CD4-positive, alpha-beta T cell treated with Interleukin-1 beta for 1 hour (primary cell): ENCODE measurements at places on chromosomes 3 and 15.

- no peak for DNase-seq
These were observed 38.9 kb upstream of the CLRN1 start for GRCh38 chr3:151011427-151011826.

- DNase-seq = no peak
These were observed 583.6 kb upstream of the ROBO2 start for GRCh38 chr3:76456322-76456721.

DNA sequence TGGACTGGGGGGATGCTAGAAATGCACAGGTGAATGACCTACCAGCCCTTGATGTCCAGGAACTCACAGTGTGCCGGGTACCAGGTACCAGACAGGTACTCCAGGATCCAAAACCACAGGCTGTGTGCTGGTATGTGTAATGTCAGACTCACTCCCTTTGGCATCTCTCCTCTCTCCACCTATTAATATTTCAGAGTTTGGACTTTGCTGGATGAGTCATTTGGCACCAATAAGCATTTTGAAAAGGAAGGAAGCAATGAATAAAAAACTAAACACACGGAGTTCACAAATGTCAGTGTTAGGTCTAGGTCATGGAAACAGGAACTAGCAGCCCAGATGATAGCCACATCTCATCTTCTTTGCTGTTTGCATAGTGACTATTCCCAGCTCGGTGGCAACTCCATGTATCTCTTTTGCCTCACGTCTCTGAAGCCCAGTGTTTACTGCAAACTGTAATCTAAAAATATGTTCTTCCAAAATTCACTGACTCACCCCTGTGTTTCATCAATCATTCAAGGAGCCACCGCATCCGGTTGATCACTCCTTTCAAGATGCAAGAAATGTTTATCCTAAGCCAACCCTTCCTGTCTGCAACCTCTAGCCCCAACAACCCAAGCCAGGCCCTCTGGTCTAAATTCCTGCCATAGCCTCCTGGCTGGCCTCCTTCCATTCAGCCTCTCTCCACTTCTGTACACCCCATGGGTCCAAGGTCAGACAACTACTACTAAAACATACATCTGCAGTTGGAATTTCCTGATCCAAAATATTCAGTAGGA lies 8.4 kb downstream of the ITGB5 start:
- no peak for DNase-seq

DNA sequence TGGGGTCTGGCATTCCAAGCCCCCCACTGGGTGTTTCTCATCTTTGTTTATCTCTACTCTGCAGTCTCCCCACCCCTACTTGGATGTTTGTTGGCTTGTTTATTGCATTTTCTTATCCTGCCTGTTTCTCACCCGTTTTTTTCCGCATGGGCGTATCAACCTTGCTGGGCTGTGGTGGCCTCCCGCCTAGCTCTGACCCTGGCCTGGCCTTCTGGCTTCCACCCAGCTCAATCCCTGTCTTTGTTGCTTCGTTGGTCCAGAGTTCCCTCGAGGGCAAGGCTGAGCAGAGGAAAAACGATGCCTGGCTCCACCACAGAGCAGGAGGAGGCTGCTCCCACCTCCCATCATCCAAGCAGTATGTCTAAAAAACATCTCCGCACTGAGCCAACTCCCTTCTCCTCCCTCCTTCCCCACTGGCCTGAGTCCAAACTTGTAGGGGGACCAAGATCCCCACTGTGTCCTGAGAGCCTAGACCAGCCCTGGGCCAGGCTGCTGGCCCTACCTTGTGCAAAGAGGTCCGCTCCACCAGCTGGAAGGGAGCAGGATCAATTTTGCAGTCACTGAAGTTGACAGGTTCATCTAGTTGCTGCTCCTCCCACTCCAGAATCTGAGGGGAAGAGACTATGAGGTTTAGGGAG lies 9.8 kb downstream of the CLCN2 start:
- no peak for DNase-seq

- DNase-seq = peak; percentile 36
These were observed 7.6 kb downstream of the NR1D2 start for GRCh38 chr3:23952646-23953045.

DNA sequence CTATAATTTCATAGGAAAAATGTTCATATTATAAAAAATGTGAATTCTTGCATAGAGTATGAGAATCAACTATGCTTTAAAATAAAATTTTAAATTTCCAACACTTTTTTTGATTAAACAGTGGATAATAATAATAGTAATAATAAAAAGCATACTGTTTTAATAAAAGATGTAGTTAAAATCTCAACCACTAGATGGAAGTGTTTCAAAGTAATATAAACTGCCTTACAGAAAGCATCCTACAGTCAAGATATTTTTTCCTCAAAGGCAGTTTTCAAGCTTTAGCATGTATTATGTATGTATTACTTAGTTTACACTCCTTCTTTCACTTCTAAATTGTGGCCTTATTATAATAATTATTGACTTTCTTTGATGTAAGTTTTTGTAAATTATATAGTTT lies 217.5 kb downstream of the CHL1 start:
- no peak for DNase-seq

GRCh38 chr15:94125156-94125555 lies 106.2 kb upstream of the MCTP2 start:
- no peak for DNase-seq

GRCh38 chr3:63304421-63304820 lies 26.3 kb downstream of the SYNPR start:
- no peak for DNase-seq

- DNase-seq = no peak
These were observed 212.1 kb upstream of the EIF1B start for GRCh38 chr3:40097131-40098117.

GRCh38 chr3:176415661-176416295 lies 781.5 kb downstream of the TBL1XR1 start:
- DNase-seq = no peak

- no peak for DNase-seq
These were observed 13.4 kb downstream of the IFT57 start for GRCh38 chr3:108208831-108209230.

DNA sequence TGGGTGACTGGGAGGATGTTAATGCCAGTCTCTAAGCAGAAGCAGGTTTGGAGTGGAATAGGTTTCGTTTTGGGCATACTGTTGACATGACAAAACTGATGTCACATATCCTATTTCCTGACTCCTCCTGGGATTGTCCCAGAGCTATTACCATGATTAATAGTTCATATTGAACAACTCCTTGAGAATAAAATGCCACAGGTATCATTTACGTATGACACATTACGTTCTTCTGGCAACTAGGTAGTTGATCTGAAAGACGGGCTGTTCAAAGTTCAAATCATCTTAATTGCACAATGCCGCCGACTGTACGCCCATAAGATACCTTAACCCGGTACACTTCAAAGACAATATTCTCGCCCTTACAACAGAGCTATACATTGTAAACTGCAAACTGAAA lies 1.4 kb upstream of the RAB5A start:
- DNase-seq = no peak

GRCh38 chr3:107604057-107604822 lies 81.5 kb downstream of the BBX start:
- no peak for DNase-seq

DNA sequence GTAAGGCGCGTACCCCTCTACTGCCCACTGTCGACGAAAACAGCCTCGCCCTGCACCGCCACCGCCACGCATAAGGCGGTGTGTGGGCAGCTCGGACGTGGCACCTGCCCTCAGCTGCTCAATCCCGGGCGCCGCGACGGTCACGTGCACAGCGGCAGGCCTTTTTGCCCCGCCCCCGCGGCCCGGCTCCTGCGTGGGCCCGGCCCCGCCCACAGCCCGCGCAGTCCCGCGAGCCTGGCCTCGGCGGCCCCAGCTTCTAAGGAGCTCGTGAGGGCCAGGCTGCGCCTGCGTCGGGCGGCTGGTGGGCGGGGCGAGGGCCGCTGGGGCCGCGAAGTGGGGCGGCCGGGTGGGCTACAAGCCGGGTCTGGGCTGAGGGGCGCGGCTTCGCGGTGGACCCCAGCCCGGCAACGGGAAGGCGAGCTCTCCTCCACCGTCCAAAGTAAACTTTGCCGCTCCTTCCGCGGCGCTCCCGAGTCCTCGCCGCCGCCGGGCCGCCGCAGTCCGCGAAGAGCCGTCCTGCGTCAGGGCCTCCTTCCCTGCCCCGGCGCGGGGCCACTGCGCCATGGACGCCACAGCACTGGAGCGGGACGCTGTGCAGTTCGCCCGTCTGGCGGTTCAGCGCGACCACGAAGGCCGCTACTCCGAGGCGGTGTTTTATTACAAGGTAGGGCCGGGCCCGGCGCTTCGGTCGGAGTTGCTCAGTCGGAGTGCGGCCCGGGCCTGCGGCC lies at the start of gene CAPN7:
Gene CAPN7 (plus strand): TSS at position 313 of the 728 bp plus-strand sequence. CDS start 250 bp downstream, at position 563.
- peak; percentile 96 for DNase-seq

DNA sequence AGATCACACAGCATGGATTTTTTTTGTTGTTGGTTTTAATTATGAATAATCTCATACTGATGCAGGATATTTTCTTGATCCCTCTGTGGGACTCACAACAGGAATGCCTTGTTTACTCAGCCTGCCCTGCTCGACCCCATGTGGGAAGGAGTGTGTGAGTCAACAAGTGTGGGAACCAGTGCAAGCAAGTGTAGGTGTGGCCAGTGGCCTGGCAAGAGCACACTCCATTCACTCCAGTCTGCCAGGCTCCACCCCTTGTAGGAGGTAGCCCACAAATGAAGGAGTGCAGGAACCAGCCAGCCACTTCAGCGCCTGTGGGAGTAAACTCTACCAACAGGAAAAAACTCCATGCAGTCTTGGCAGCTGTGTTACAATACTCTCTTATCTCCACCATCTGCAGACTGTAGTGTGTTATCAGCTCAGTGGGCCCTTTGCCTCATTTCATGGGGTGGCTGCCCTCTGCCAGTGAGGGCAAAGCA lies 393.6 kb downstream of the OTOL1 start:
- no peak for DNase-seq

DNA sequence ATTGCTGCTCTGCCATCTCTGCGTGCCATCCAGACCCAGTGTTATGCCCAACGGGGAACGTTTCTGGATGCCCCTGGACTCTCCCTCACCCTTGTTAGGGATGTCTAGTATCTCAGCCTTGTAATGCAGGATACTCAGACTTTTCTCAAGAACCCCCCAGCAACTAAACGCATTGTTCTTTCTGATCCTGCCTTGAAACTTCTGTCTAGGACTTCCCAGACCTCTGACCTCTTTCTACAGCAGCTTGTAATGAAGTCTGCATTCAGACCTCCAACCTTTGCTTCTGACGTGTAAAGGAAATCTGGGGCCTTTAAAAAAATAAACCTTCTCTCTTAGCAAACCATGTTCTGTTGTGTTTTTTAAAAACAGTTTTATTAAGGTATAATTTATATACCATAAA lies 139.5 kb downstream of the KCNAB1 start:
- DNase-seq = no peak

GRCh38 chr3:110343945-110344344 lies 727.7 kb upstream of the NECTIN3 start:
- no peak for DNase-seq

- no peak for DNase-seq
These were observed 42.4 kb upstream of the LARS2 start for GRCh38 chr3:45345846-45346580.

GRCh38 chr3:52854013-52854412 lies 19.2 kb upstream of the MUSTN1 start:
- DNase-seq = no peak

GRCh38 chr15:71080705-71081104 lies 34.6 kb upstream of the THSD4 start:
- no peak for DNase-seq

DNA sequence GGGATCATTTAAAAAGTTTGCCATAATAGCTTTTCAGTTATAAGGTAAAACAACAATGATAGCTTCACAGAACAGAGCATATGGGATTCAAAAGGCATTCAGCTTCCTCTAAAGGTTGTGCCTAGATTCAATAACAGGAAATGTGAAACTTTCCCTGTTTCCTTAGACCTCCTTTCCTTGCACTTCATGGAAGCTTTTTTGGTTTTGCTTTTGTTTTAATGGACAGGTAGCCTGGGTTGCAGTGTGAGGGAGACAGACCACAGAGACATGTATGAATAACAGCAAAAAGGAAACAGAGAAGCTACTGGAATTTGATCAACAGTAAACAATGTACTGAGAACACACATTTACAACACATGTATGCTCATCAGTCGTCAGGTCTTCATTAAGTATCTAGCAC lies 2.3 kb upstream of the TNFAIP8L3 start:
- DNase-seq = no peak

GRCh38 chr3:8619548-8619947 lies 25.1 kb downstream of the SSUH2 start:
- no peak for DNase-seq

DNA sequence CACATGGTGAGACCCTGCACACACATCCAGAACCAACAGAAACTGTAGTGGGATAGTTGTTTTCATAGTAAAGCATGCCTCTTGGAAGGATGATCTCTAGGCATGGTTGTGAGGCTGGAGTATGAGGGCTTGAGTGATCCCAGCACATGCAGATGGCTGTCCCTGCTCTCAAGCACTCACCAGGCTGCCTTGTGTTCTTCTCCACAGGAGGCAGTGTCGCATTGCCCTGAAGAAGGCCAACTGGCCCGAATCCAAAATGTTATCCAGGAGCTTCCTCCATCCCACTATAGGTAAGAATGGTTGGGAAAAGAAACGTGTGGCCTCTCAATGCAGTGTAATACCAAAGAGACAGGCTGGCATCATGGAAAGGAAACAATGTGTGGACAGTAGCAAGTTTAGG lies 82.7 kb downstream of the TMEM39A start:
- no peak for DNase-seq

DNA sequence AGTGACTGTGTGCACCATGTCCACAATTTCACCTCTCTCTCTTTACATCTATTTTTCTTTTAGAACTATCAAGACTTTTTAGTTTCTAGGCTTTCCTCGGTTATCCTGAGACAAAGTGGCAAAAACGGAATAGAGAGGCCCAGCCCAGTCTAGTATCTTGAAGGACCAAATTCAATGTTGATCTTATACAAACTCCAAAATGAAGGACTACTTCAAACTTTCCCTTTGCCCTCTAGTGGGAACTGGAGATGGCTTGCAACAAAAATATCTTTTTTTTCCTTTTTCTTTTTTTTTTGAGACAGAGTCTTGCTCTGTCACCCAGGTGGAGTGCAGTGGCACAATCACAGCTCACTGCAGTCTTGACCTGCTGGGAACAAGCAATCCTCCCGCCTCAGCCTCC lies 338.5 kb upstream of the UMPS start:
- no peak for DNase-seq

DNA sequence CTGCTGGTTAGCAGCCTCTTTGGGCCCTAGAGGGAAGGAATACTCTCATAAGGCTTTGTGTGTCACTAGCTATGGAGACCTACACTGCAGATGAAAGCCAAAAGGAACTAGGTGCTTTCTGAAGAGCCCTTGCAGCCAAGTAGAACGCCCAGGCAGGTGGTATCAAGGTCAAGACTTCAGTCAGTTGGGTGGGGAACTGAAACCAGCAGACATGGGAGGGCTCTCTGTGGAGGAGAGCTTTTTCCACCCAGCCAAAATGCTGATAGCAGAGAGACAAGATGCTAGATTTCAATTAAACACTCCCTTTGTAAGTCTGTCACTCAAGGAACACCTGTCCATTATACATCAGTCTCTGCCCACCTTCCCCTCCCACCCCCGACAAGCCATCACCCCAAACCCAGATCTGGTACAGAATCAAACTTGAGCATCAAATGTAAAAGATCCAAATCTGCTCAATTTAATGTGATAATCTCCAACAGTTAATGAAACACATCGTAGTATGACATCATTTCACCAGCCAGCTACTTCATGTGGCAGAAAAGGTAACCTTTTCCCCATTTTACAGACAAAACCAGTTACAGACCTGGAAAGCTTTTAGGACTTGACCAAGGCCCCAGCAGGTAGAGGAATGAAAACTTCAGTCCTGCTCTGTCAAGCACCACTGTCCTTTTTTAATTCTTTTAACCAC lies 14.6 kb downstream of the MRPS25 start:
- DNase-seq = no peak
